ENCODE measurements at places on chromosomes 5 and 9.
A peak's percentile ranks its signal among the peaks of the same experiment; 100 is the strongest.

GRCh38 chr9:13900449-13900848 lies 413.5 kb downstream of the NFIB start:
- no peak overlapping the region for H3K27ac ChIP-seq
- no peak overlapping the region for H3K4me3 ChIP-seq
- no peaks in the 10 kb centered on the region for H3K4me1 ChIP-seq
- no peaks in the 10 kb centered on the region for H3K27me3 ChIP-seq
- DNase-seq: no peak

DNA sequence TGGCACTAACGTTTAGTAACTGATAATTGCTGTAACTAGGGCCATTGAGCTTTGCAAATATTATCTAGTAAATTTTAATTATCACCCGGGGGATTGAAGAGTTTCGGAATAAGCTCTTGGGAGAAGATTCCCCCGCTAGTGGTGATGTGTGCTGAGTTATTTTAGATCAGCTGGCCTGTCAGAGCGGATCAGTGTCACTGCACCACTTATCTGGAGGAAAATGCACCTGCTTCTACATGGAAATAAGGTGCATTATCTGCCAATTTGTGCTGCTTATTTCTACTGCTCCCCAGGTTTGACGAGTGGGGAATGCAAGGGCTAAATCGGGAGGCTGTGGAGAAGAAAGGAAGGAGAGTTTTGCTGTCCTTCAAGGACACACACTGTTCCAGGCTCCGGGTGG lies 518.6 kb downstream of the TLE4 start:
- peaks cover 19% of the 10 kb centered on the region for H3K27me3 ChIP-seq
- H3K36me3 ChIP-seq: no peaks in the 10 kb centered on the region
- H3K4me3 ChIP-seq: no peak overlapping the region
- H3K27ac ChIP-seq: no peak overlapping the region
- no peaks in the 10 kb centered on the region for H3K4me1 ChIP-seq

GRCh38 chr5:170273968-170274710 lies 23.4 kb downstream of the LCP2 start:
- no peaks in the 10 kb centered on the region for H3K27me3 ChIP-seq
- H3K36me3 ChIP-seq: peaks cover 98% of the 10 kb centered on the region
- DNase-seq: peak; percentile 68

- H3K4me1 ChIP-seq: no peaks in the 10 kb centered on the region
- no peaks in the 10 kb centered on the region for H3K36me3 ChIP-seq
- no peak overlapping the region for H3K27ac ChIP-seq
- H3K27me3 ChIP-seq: no peaks in the 10 kb centered on the region
- no peak overlapping the region for H3K4me3 ChIP-seq
- no peak for DNase-seq
These were observed 1829.9 kb downstream of the EFNA5 start for GRCh38 chr5:105840800-105841199.

DNA sequence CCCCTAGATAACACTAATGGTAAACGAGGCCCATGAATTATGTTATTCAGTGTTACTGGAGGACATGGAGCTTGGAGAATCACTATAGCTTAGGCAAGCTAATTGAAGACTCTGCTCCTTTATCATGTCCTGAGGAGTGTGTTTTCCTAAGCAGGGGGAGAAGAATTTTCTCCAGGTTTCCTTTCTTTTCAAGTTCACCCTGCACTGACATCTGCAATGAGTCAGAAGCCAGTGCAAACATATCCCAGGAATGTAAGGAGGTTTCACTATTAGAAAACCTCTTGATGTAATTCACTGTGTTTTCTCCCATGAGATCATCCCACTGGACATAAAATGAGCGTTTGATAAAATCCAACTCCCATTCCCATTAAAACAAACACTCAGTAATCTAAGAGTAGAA lies 75.6 kb downstream of the DMRT2 start:
- H3K27me3 ChIP-seq: peaks cover 9% of the 10 kb centered on the region
- H3K27ac ChIP-seq: no peak overlapping the region
- no peak overlapping the region for H3K4me3 ChIP-seq
- H3K4me1 ChIP-seq: no peaks in the 10 kb centered on the region
- no peaks in the 10 kb centered on the region for H3K36me3 ChIP-seq

GRCh38 chr5:171893290-171893886 lies 107.8 kb downstream of the SMIM23 start:
- H3K27ac ChIP-seq: no peak overlapping the region
- H3K36me3 ChIP-seq: peaks cover 40% of the 10 kb centered on the region
- DNase-seq: no peak
- no peak overlapping the region for H3K4me3 ChIP-seq
- no peaks in the 10 kb centered on the region for H3K27me3 ChIP-seq

GRCh38 chr9:77640741-77641580 lies 7.2 kb downstream of the GNA14 start:
- no peaks in the 10 kb centered on the region for H3K4me1 ChIP-seq
- no peak overlapping the region for H3K4me3 ChIP-seq
- no peaks in the 10 kb centered on the region for H3K36me3 ChIP-seq
- no peak overlapping the region for H3K27ac ChIP-seq

GRCh38 chr9:107755246-107755645 lies 265.7 kb upstream of the KLF4 start:
- H3K4me1 ChIP-seq: no peaks in the 10 kb centered on the region
- DNase-seq: no peak
- no peak overlapping the region for H3K27ac ChIP-seq

GRCh38 chr5:156328161-156328560 lies 1.2 kb downstream of the SGCD start:
- no peak for DNase-seq
- peaks cover 2% of the 10 kb centered on the region for H3K4me1 ChIP-seq
- H3K4me3 ChIP-seq: no peak overlapping the region
